ENCODE measurements at places on chromosomes 2 and 18.

DNA sequence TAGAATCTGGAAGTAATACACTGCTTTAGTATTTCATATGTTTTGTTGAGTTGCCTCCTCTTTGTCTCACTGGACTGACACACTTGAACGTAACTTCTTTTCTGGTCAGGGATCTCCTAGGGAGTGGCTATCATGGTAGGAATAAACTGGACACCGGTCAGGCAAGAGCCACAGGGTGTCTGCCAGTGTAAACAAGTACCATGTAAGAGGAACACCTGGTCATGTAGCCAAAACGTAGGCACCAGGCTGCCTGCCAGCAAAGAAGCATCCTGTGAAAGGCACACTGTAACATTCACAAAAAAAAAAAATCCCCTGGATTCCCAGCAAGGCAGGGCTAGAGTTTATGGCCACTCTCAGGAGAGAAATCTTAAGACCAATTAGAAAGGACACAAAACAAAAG, 372.8 kb upstream of the RND3 start:
- no peak for DNase-seq

GRCh38 chr2:148021059-148021861, at the start of gene MBD5:
Gene MBD5 (plus strand): TSS chr2:148021091.
- no peak for DNase-seq

DNA sequence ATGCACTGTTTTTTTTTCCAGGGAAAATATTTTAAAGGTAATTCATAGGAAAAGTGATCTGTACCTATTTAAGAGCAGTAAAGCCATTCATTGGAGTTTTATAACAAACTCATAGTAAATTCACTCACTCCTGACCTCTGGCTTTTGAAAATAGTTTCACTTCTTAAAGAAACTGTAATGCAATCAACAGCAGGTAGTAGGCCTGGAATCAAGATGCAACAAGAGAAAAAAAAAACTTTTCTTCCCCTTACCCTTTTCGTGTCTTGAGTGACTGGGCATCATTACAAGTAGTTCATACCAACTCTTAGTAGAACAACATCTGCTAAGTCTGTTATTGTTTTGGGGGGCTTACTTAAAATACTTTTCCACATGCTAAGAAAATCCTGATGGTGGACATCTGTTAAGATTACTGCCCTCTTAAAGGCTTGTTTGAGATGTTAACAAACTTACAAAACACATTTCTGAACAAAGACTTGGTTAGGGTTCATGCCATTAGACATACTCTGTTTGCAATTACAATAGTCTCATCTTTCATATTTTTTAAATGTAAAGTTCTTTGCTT, 164.1 kb upstream of the FOSL2 start:
- DNase-seq = no peak

GRCh38 chr2:111617299-111618225, 266.4 kb downstream of the ANAPC1 start:
- no peak for DNase-seq

DNA sequence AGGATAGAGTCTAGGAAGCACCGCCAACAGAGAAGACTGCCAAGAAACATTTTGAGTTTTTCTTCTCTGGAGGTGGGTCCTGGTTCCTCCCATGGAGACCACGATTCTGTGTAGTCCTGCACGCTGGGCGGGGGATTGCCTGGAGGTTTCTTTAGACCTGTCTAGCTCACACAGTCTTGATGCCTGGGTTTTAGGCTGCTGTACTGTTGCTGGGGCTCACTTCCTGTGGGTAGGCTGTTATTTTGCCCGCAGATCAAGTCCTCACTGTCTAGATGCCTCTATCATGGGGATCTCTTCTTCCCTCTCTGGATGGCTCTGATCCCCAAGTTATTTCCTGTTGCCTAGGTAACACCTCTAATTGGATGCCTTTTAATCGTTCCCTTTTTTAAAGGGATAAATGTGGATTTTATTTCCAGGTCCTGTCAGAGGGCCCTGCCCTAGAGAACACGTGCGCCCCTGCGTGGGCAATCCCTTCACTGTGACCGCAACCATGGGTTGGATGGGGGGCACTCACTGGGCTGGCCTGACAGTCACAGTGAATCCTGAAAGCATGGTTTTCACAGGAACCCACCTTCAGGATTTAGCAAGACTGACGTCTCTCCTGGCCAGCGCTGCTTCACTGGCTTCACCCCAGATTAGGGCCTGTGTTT, 115.7 kb downstream of the MSH2 start:
- DNase-seq = no peak

GRCh38 chr18:49141491-49141890, 190.7 kb upstream of the SMAD7 start:
- DNase-seq = no peak

GRCh38 chr2:67782443-67782842, 280.4 kb downstream of the C1D start:
- no peak for DNase-seq

- no peak for DNase-seq
These were observed 31.8 kb upstream of the FZD7 start for GRCh38 chr2:202001826-202002225.

DNA sequence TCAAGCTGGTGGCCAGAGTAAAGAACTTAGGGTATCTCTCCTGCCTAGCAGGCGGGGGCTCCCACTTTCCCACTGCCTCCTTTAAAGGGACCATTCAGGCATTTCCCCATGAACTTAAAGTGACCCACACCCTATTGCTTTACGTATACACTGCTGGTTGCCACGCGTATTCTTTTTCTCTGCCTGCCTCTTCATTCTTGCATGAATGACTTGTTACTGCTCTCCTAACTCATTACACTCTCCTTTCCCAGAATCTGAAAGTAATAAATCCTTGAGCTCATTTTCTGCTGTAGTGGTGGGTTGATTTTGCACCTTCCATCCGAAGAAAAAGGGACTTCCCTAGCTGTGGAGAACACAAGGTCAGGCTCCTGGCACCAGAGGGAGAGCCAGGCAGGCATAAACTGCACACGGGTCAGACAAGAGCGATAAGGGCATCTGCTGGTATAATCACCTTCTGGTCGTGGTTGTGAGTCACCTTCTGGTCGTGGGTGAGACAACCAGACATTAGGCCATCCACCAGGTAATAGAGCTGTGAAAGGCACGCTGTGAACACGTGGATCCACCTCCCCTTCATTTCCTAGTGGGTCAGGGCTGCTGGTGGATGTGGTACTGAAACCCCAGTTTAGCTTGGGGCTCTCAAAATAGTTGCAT, 950.3 kb downstream of the SOCS6 start:
- no peak for DNase-seq

DNA sequence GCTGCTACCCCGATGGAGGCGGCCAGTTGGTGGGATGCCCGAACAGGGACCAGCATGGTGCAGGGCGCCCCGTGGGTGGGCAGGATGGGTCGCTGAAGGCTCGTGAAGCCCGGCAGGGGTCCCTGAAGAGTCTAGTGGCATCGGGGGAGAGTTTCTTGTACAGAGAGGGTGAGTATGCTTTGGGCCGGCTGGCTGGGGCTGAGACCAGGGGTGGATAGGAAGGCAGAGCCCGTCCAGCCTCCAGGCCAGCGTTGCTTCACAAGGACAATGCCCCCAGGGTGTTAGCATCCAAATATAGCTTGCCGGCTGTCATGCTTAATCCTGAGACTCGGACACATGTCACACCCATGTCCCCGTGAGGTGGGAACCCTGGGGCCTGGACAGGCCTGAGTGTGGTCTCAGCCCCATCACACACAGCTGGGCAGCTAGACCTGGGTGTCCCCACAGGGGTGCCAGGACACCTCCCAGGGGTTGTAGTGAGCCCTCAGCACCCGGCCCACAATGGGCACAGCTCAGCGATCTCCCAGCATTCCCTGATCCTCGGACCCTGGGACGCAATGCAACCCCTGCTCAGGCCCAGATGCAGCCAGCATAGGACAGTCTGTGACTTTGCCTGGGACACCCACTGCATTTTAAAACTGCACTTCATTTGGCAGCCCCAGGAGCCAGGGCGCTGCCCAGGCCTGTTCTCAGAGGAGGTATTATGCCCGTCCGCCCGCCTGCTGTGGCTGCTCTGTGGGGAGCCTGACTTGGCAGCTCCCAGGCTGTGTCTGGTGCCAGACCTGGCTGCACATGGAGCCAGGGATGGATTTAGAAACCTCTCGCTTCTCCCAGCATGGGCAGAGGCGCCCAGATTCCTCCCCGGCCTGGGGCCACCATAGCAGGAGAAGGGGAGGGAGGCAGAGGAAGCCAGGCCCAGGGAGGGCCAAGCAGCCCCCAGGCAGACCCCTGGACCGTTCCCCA, 36.4 kb downstream of the RAMP1 start:
- no peak for DNase-seq

GRCh38 chr2:233714121-233714520, 1.4 kb downstream of the UGT1A5 start:
- DNase-seq = no peak

- DNase-seq = no peak
These were observed 5.1 kb upstream of the COLEC12 start for GRCh38 chr18:505483-506122.

- DNase-seq = no peak
These were observed 29.8 kb downstream of the MGAT5 start for GRCh38 chr2:134283661-134284060.

DNA sequence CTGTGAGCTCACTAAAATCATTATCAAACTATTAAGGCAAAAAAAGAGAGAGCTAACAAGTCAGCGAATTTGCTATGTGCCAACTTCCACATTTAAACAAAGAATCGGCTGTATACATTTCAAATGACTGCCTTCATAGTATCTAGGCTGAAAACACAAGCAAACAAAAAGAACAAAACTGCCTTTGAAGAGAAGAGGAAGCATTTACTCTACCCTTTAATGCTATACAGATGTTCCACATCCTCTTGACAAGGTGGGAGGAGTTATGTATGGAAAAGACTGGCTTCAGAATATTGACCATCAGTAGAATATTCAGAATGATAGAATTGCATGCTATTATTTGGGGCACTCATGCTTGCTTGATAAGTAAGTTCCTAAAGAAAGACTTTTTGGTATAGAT, 741.7 kb downstream of the PLCL1 start:
- no peak for DNase-seq

- DNase-seq = no peak
These were observed 48.3 kb downstream of the MYO3B start for GRCh38 chr2:170226216-170226615.

Data from HEK293T (cell line).